ENCODE measurements at places on chromosomes 13 and 19. TPM values are rescaled to one million over a fixed set of nuclear protein-coding genes. Genes with fewer than 3 reads are reported as not detected.

DNA sequence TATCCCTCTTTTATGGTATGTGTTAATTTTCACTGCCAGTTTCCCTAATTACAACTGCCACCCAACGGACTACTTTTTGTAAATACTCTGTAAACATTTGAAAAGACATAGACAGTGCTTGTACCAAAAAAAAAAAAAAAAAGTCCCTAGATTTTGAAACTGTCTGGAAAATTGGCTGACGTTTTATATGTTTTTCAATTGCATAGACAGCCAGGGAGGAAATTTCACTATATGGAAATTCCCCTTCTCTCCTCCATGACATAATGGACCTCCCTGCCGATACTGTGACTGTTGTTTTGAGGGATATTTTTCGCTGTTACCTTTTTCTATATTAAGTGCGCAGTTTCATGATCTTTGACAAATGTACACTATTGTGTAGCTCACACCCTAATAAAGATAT is 43.4 kb downstream of the C13orf42 start:
- DNase-seq: no peak

DNA sequence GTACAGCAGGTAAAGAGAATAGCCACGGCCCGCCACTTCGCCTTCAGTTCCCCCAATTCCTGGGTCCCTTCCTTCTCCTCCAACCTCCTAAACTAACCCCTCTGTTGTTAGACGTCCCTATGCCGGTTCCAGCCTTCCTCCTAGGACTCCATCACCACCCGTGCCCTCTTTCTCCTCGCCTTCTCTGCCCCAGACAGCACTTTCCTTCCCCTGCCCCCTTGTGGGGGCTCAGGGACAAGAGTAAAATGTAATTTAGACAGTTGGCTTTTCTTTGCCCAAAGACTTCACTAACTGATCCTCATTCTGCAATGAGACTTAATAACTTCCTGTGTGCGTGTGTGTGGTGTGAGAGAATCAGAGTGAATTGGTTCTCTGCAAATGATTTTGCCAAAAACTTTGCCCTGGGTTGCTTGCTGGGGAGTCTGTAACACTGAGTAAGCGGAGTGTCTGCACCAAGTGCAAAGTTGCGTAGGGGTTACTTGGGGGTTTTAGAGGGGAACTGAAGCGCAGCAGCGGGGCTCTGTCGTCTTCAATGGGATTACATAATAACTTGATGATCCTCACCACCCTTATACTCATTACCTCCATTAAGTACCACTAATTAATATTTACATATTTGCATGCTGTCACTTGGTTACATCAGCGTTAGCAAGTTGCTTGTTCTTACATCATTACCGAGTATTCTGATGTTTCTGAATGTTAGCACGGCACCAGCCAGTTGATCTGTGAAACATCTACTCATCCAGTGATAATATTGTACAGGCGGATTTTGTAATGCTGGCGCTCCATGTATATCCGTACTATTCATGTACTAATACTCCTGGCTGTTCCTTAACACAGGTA is 19.9 kb upstream of the SGCG start:
- no peak for DNase-seq

GRCh38 chr19:45968626-45969025 is 5.0 kb downstream of the NOVA2 start:
- DNase-seq: no peak

GRCh38 chr13:45718063-45718462 is 15.9 kb downstream of the CBY2 start:
- no peak for DNase-seq

- no peak for DNase-seq
Observed at GRCh38 chr13:109881961-109882558, 95.7 kb upstream of the IRS2 start.

DNA sequence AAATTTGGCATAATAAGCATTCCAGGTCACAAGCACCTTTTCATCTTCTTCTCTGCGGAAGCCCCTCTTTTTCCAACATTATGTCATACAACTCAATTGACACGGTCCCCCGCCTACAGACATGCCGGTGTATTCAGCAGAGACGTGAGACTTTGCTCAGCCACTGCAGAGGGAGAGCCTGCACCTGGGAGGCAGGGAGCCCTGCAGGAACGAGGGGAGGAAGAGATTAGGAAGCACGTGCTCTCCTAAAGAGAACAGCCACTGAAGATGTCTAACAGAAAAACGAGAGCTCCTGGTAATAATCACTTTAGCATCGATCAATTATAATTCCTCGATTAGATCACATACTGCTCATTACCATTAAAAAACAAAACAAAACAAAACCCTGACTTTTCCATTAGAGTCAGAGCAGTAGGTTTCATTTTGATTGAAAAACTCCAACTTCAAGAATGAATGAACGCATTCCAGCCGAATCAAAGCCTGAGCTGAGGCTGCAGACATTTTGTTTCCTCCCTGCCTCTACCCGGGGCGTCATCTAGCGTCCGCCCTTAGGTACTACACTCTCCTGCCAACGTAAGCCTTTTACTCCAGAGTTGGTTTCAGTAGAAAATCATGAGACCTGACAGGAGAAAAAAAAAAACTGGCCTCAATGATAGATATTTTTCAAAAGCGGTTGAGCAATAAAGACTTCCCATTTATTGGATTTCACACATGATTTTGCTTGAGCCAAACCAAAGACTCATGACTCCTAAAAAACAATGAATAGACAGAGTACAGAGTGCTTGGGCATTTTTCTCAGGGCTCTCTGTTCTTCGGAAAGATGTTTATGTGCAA is 194.5 kb downstream of the KATNAL1 start:
- DNase-seq: peak; percentile 43

- no peak for DNase-seq
Observed at GRCh38 chr19:1231729-1232637, 5.8 kb downstream of the CBARP start.

Gene IL4I1
- total RNA-seq: 3.3 TPM

Gene PRR12
- total RNA-seq: 2.0 TPM

Gene FXYD7
- total RNA-seq: not detected

Gene SERTAD3
- 21.0 TPM for total RNA-seq

Gene COX7A1
- total RNA-seq: 10.8 TPM

Gene OLFM2
- 0.71 TPM for total RNA-seq

All from pulmonary artery endothelial cell (primary cell).